Stimulated activated CD8-positive, alpha-beta memory T cell treated with anti-CD3 and anti-CD28 coated beads, Interleukin-4, amount 100 ng/mL, for 1 hour (primary cell): ENCODE measurements at places on chromosomes 4 and X.

DNA sequence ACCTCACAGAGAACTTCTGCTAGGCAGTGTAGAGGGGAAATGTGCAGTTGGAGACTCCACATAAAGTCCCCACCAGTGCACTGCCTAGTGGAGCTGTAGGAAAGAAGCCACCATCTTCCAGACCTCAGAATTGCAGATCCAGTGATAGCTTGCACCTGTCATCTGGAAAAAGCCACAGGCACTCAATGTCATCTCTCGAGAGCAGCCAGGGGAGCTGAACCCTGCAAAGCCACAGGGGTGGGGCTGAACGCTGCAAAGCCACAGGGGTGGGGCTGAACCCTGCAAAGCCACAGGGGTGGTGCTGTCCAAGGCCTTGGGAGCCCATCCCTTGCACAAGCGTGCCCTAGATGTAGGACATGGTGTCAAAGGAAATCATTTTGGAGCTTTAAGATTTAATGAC is 1226.3 kb downstream of the PCDH7 start:
- DNase-seq: no peak

DNA sequence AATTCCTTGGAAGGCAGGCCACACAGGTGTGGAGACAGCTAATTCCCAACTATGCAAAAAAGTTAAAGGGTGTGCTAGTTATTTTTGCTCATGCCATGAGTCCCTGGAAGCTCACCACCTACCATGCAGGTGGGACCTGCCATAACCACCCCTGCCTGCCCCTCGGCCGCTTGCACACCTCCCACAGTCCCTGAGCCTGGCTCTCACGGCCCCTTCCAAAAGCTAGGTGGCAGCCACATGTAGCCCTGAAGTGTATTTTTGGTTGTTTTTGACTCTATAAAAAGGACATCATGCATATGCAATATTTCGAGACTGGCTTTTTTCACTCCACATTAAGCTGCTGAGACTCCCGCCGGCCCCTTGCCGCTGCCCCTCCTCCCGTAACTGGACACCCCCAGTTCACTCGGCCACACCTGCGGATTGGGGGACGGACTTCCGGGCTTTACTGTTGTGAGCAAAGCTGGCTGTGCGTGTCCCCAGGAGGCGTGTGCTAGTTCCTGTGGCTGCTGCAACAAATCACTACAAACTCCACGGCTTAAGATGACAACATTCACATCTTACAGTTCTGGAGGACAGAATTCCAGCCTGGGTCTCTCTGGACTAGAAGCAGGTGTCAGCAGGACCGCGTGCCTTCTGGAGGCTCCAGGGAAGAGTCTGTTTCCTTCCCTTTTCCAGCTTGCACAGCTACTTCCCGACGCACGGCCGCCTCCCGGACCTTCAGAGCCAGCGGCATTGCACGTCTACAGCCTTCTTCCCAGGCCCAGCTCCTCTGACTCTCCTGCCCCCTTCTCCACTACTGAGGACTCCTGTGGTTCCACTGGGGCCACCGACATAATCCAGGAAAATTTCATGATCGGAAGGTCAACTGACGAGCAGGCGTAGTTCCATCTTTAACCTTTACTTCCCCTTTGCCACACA is 24.8 kb downstream of the ZFYVE28 start:
- no peak for DNase-seq

DNA sequence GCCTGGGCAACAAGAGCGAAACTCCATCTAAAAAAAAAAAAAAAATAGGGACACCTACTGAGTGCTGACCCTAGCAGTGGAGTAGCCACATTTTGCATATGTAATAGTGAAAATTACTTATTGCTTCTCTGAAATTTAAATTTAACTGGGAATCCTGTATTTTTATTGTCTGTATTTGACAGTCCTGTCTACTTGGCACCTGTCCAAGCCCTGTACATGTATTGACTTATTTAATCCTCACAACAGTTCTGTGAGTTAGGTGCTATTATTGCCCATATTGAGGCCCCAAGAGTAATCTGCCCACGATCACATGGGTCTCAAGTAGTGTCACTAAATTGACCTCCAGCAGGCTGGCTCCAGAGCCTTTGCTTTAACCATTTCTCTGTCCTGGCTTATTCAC is 81.6 kb downstream of the WDR19 start:
- no peak for DNase-seq

DNA sequence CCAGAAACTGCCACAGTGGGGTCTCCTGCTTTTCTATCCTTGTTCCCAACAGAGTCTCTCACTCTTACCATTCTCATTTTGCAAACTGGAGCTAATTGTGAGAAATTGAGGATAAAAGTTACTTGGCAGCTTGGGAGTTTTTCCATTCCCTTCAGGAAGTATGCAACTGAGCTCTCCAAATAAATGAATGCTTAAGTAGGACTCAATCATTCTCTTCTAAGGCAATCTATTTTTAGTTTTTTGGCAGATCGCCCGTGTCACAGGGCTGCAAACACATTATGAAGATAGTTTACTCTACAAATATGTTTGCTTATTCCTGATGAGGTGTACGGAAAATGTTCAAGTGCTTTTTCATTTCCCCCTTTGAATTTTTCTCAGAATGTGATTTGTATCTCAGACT is 5.3 kb downstream of the ASB11 start:
- no peak for DNase-seq

DNA sequence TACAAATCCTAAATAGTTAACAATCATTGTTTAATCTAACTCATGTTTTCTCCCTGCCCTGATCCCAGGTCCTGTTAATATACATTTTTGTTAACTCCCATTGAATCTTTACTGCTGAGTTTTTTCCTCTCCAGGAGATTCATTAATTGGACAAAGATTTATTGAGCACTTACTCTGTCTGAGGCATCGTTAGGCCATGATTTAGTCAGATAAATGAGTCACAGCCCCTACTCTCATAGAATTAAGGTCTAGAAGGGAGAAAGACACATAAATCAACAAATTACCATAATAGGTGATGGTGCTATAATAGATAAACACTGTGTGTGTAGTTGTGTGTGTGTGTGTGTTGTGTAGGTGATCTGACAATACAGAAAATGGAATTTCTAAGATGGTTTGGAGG is 112.5 kb downstream of the MAPK10 start:
- DNase-seq: no peak

DNA sequence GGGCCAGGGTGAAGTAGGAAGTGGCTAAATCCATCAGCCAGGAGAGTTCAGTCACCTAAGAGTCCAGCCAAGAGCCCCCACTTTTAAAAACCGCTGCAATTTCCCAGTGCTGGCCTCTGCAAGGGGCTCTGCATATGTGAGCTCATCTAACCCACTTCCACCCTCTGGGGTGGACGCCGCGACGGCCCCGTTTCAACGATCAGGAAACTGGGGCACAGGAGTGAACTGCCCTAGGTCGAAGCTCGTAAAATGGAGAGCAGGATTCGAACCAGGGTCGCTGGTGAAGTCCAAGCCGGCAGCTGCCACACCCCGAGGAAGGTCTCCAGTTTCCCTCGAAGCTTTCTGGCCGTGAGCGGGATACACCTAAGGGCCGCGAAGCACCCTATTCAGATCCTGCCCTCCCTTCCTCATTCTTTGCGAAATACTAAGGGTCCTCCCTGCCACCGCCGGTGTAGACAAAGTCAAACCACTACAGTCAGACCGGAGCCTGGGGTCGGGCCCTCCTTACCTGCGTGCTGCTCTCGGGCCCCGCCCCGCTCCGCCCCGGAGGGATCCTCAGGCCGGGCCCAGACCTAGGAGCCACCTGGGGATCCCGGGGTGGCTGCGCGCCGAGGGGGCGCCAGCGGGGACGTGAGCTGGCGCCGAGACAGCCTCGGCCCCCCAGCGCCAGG is 446 bp downstream of the EVC2 start:
- DNase-seq: no peak

- DNase-seq: no peak
Observed at GRCh38 chr4:187576751-187577150, 418.8 kb upstream of the ZFP42 start.

DNA sequence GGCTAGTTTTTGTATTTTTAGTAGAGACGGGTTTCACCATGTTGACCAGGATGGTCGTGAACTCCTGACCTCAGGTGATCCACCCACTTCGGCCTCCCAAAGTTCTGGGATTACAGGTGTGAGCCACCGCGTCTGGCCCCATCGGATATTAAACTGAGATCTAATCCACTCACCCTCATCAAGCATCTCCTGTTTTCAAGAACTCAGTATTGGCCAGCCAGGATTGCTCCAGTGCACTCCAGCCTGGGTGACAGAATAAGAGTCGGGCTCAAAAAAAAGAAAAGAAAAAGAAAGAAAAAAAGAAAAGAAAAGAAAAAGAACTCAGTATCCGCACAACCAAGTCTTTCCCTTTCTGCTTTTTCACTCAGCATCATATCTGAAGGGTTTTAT is 167.6 kb downstream of the OR13H1 start:
- no peak for DNase-seq

GRCh38 chr4:20395160-20395773 is 143.6 kb downstream of the SLIT2 start:
- DNase-seq: no peak

GRCh38 chr4:86256086-86256485 is 103.8 kb downstream of the MAPK10 start:
- DNase-seq: no peak

DNA sequence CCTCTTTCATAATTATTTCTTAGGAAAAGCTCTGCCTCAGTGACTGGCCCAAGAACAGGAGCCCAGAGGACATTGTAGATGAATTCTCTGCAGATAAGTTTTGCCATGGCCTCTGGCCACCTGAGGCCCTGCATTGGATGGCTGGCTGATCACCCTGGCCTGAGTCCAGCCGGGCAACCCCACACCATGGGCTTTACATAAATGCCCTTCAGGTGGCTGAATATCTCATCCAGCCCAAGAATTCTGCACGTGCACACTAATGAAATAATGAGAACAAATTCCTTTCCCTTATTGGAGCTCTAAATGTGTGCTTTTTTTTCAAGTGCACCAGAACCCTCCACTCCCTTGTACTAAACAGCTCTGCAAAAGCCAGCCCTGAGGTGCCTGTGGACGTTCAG is 65.7 kb downstream of the IRF2 start:
- DNase-seq: no peak

GRCh38 chr4:57064811-57065711 is 45.1 kb downstream of the IGFBP7 start:
- no peak for DNase-seq

DNA sequence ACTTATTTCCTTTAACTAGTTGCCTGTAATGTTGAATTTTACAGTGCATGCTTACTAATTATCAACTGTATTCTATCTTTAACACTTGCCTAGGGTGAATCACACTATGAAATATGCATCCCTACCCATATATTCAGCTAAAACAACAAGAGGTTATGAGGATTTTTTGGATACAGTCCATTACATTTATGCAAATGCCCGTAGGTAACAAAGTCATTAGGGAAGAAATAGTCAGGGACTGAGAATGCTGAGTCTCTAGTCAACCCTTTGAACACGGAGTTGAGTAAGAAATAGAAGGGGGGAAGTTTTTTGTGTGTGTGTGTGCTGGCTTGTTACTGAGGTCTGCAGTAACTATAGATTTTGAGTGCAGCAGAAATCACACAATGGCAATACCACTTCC is 26.1 kb upstream of the CBLL2 start:
- DNase-seq: no peak

GRCh38 chr4:108431986-108432385 is 188.4 kb upstream of the RPL34 start:
- DNase-seq: no peak

GRCh38 chr4:146224326-146224966 is 10.1 kb downstream of the REELD1 start:
- DNase-seq: no peak
